Fibroblast of pulmonary artery (primary cell): ENCODE measurements at places on chromosomes 5 and 9.

- no peak for DNase-seq
These were observed 118.8 kb downstream of the ATPSCKMT start for GRCh38 chr5:10130881-10131280.

GRCh38 chr9:137123468-137123837 lies 8.9 kb upstream of the DPP7 start:
- DNase-seq, result no peak

GRCh38 chr5:138275379-138275782 lies 960 bp upstream of the GFRA3 start:
- DNase-seq, result no peak

- DNase-seq, result no peak
These were observed 102.2 kb downstream of the TRIO start for GRCh38 chr5:14245132-14245925.

GRCh38 chr5:115335301-115335700 lies 38.8 kb upstream of the CCDC112 start:
- DNase-seq, result no peak

GRCh38 chr9:36867672-36868471 lies 166.2 kb downstream of the PAX5 start:
- no peak for DNase-seq

GRCh38 chr5:10304932-10305331 lies 2.8 kb downstream of the CMBL start:
- DNase-seq, result no peak

DNA sequence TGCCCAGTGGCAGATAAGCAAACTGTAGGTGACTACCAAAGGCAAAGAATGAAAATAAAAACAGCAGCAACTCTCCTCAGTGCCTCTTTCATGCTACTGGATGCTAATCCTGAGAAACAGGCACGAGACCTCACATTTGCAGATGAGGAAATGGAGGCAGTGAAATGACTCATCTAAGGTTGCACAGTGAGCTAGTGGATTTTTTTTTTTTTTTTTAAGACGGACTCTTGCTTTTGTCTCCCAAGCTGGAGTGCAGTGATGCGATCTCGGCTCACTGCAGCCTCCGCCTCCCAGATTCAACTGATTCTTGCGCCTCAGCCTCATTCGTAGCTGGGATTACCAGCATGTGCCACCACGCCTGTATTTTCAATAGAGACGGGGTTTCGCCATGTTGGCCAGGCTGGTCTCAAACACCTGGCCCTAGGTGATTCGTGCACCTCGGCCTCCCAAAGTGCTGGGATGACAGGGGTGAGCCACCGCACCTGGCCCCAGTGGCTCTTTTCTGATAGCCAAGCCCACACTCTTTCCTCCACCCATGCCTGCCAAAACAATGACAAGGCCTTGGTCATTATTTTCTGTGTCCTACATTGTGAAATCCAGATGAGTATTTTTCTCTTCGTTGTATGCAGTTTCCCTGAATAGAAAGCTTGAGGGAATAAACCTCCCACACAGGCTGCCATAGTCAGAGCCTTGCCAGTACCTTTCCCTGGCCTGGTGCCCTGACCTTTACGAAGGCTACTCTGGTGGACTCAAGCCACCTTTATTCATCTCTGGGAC lies 19.2 kb downstream of the DOCK2 start:
- peak; percentile 64 for DNase-seq

DNA sequence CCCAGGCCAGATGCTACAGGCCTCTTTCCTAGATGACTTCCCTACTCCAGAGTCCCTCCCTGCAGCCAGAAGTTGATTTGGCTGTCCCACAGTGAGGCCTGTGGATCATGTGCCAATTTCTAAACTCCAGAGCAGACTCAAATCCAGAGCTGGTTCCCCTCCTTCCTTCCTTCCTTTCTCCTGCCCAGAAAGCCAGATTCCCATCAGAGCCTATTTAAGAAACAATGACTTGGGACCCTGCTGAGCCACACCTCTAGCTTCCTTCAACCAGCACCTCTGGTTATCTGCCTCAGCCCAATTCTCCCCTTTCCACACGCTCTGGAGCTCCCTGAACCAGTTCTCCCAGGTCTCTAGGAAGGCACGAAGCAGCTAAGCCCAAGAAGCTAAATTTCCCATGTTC lies 7.2 kb downstream of the FAM219A start:
- DNase-seq, result no peak
